ENCODE measurements at places on chromosomes 16 and 17.

- no peak for DNase-seq
These were observed at the start of gene HS3ST3A1 for GRCh38 chr17:13601776-13602551. Gene HS3ST3A1, minus strand, starts transcription at chr17:13601929. Its CDS starts 800 bp downstream, at chr17:13601129.

DNA sequence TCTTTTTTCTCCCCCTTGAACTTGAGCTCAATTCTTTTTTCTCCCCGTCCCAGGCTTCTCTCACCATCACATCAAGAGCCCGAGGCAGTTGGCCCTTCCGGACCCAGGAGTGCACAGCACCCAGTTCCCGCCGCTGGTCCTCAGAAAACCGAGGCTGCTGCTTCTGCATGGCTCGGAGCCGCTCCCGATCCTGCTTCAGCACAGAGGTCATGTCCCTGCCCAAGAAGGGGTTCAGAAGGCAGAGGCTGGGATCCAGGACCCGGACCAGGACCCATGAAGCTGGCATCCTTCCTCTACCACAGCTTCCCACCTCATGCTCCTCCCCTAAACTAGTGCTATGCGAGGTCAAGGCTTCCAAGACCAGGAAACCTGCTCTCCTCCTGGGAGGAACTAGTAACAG, 10.5 kb downstream of the PER1 start:
- no peak for DNase-seq

- no peak for DNase-seq
These were observed 42.0 kb upstream of the ETV4 start for GRCh38 chr17:43588121-43588520.

DNA sequence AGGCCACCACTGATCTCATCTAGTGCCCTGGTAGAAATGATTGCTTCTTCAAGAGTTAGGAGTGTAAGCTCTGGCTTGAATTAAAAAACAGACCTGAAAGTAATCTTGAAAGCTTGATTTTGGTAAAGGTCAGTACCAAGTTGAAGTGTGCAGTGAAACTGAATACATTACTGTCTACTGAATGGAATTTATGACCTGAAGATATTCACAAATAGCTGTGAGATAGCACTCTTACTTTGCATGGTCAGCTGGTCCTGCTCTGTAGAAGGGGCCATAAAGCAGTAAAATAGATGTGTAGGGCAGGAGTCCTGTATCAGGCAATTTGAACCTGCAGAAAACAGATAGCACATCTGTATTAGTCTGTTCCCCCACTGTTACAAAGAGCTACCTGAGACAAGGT, 78.6 kb downstream of the MYH13 start:
- DNase-seq = no peak

DNA sequence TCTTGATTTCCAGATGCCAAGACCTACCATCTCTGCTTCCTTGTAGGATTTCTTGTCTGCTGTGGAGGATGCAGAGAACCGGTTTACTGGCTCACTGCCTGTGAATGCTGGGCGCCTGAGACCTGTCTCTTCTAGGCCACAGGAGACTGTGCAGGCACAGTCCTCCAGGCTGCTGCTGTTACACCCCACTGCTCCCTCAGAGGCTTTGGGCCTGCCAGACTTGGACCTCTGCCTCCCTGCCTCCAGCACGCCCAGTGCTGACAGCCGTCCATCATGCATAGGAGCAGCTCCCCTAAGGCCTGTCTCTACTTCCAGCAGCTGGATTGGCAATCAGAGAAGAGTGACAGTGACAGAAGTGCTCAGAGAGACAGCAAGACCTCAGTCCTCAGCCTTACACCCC, 6.1 kb downstream of the HROB start:
- DNase-seq = no peak

- no peak for DNase-seq
These were observed 1.2 kb upstream of the METTL26 start for GRCh38 chr16:637081-638018.

DNA sequence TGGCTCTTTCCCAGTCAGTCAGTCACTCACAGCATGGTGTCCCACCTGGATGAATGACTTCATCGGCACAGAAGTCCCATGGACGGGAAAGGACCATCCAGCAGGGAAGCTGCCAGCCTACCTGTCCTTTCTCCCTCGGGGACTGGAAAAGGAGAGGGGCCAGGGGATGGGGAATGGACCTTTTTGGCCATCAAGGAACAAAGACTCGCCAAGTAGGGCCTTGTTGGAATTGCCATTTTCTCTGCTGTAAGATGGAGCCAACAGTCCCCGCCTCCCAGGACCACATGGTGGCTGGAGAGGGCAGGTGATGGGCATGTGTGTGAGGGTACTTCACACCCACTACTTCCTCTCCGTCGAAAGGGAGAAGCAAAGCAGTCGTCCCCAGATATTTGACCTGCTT, 67.8 kb upstream of the LHX1 start:
- no peak for DNase-seq

- DNase-seq = no peak
These were observed 22.2 kb downstream of the CLEC19A start for GRCh38 chr16:19307587-19308241.

All from NCI-H2081 treated with DMSO at 0.1 percent for 48 hours (cell line).